ENCODE measurements at places on chromosomes 1 and 21.

- DNase-seq, result peak; percentile 82
These were observed 17.2 kb upstream of the RLF start for GRCh38 chr1:40143891-40144575.

- DNase-seq, result no peak
These were observed 5.5 kb downstream of the RRP1 start for GRCh38 chr21:43794857-43795256.

GRCh38 chr1:169563650-169564049 is 22.6 kb downstream of the F5 start:
- no peak for DNase-seq

GRCh38 chr1:185345913-185346720 is 29.1 kb upstream of the IVNS1ABP start:
- no peak for DNase-seq

DNA sequence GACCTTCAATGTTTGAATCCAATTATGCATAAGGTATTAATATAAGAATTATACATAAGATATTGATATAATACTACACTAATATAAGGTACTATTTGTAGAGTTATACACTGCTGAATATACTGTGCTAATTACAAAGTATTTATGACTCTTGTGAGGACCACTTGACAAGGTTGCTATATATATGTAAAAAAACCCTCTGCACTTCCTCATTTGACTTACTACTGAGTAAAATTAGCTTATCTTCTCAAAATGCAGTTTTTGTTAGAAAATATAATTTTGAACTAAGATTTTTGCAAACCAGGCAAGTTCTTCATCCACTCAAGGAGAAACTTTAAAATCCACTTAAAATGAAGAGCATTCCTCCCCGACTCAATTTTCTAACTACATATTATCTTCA is 8.5 kb downstream of the SIKE1 start:
- DNase-seq, result no peak

GRCh38 chr1:172469717-172470116 is 25.8 kb upstream of the PIGC start:
- DNase-seq, result no peak

GRCh38 chr1:201374364-201374763 is 3.1 kb downstream of the TNNT2 start:
- no peak for DNase-seq

DNA sequence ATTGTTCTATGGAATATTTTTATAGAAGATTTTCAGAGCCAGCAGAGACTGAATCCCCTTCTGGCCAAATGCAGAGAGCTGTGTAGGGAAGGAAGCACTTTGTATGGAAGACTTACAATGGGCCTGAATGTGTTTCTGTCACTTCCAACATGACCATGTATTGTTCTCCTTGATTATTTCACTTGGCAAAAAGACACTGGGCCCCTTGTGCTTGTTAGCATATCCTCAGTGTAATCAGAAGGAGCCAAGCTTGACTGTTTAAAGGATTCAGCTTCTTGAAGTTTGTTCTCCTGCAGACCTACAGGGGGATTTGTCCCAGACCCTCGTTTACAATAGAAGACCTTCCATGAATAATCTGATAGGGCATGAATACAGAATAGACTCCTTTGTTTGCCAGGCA is 48.1 kb upstream of the UBE2U start:
- no peak for DNase-seq

DNA sequence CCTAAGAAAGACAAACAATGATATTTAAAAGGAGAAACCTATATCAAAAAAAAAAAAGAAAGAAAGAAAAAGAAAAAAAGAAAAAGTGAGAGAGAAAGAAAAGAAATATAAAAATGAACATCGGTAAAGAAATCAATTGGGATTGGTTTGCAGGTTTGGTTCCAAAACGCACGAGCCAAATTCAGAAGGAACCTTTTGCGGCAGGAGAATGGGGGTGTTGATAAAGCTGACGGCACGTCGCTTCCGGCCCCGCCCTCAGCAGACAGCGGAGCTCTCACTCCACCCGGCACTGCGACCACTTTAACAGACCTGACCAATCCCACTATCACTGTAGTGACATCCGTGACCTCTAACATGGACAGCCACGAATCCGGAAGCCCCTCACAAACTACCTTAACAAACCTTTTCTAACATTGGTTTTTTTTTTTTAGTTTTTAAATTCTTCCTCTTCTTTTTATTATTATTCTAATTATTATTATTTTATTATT is 11.7 kb downstream of the LHX9 start:
- no peak for DNase-seq

GRCh38 chr1:235746245-235746644 is 96.7 kb upstream of the GNG4 start:
- no peak for DNase-seq

- DNase-seq, result no peak
These were observed 106.5 kb upstream of the GADD45A start for GRCh38 chr1:67578397-67579020.

GRCh38 chr21:25647647-25648046 is 8.6 kb downstream of the JAM2 start:
- no peak for DNase-seq

DNA sequence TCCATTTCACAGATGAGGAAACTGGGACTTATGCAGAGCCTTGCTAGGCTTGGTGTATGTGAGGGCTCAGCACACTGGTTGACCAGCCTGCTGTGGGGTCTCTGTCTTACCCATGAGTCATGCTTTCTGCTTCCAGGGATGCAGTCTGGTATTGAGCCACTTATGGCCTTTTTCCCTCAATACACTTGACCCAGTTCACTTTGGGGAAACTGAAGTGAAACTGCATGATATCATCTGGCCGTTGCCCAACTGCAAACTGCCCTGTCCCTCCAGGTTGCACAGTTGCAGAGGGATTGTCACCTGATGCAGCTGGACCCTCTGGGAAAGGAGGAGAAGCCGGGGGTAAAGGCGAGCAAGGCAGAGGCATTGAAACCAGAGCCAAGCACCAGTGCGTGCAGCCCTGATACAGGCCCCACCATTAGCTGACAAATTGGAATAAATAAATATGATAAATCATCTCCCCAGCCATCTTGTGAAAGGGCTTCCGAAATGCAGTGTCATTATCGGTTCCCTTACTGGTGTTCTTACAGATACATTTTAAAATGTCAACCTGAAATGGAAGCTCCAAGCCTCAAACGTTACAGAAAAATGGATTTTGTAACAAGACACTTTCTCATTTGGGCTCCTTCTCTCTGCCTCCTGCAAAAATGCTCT is 39.3 kb upstream of the DUSP10 start:
- no peak for DNase-seq

DNA sequence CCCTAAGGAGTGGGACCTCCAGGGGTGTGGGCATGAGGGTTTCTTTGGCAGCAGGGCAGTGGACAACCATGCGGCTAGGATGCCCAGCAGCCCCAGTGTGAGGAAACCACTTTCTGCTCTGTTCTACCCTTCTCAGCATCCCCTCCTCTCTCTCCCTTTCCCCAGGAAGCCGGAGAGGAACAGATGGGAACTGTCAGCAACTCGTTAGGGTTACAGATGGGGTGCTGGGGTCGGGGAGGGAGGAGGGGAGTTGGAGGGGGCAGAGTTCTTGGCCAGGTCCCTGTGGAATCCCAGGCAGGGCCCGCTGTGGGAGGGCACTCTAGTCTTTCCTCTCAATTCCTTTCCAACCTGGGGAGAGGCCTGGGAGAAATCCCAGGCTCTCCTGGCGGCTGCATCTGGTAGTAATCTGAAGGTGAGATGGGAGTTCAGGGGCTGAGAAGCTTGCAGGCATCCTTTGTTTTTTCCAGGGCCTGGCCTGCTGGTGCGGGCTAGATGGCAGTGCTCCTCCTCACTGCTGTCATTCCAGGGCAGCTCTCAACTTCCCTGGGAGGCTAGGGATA is 93.9 kb upstream of the CSF3R start:
- no peak for DNase-seq

GRCh38 chr1:206460836-206461426 is 9.3 kb upstream of the IKBKE start:
- no peak for DNase-seq

DNA sequence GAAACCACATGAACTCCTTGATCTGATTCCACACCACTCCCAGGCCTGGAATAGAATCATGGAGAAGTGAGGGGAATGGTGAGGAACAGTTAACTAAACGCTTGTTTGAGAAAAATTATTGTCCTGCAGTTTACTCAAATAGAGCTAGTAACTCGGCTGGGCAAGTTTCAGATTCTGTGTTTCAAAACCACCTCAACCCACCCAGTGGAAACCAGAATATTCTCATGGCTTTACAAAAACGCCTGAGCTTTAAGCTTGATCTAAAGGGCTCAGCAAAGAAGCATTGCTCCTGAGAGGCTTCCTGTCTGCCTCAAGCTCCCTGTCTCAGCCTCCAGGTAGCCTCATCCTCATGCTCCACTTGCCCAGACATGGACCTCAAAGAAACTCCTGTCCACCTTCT is 16.6 kb downstream of the TCHHL1 start:
- no peak for DNase-seq

- DNase-seq, result no peak
These were observed 37.7 kb upstream of the IGSF21 start for GRCh38 chr1:18069903-18070302.
